ENCODE measurements at places on chromosomes 1 and 21.

- no peak for ATAC-seq
These were observed 3.5 kb downstream of the DNMT3L start for GRCh38 chr21:44258056-44258725.

GRCh38 chr1:2141025-2141424, 53.5 kb downstream of the FAAP20 start:
- ATAC-seq: no peak

GRCh38 chr21:36347962-36348328, 27.9 kb downstream of the MORC3 start:
- ATAC-seq: no peak

DNA sequence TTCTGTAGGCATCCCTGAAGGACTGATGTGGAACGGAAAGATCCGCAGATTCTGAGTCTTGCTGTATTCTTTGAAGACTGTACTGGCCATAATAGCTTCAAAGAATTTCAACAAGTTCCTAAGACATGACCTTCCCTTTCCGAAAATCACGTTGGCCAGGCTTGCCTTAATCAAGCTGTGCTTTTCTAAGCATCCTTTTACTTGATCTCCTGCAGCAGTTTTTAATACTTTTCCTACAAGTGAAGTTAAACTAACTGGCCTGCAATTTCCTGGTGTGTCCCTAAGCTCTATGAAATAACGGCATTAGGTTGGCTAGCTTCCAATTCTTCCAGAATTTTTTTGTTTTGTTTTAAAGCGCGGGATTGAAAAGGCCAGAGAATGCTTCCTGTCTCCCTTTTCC, 40.3 kb downstream of the SPAG17 start:
- ATAC-seq: no peak

GRCh38 chr1:111507411-111508201, 4.2 kb upstream of the ADORA3 start:
- ATAC-seq: peak; percentile 73

DNA sequence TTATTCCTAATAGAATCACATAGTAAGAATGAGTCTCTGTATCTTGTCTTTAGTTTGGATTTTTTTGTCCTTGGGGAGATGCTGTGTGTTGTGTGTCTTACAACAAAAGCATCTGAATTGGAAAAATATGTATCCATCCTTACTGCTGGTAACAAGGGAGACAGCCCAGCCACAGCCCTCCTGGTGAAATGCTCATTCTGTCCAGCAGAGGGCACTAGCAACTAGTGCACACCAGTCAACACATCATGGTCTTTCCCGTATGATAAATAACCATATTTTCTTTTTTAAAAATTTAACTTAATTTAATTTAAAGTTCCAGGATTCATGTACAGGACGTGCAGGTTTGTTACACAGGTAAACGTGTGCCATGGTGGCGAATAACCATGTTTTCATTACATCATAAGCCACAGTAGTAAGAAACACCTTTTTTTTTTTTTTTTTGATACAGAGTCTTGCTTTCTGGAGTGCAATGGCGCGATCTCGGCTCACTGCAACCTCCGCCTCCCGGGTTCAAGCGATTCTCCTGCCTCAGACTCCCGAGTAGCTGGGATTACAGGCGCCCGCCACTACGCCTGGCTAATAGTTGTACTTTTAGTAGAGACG, 245.1 kb downstream of the PTBP2 start:
- ATAC-seq: peak; percentile 53

DNA sequence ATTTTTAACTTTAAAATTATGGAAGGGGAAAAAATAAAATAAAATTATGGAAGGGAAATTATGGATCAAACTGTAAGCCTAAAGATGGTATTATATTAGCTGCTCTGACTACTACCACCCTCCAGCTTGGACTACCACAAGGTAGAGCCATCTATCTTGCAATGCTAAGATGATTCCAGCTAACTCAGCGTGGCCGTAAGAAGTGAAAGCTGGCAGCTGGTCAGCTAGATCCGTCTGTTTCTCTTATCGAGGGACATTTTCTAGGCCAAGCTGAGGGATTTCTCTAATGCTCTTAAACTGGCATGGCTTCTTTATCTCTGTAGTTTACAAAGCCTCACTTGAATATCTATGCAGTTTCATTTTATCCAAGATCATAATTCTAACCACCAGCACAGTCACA, 31.5 kb downstream of the LYST start:
- ATAC-seq: no peak

DNA sequence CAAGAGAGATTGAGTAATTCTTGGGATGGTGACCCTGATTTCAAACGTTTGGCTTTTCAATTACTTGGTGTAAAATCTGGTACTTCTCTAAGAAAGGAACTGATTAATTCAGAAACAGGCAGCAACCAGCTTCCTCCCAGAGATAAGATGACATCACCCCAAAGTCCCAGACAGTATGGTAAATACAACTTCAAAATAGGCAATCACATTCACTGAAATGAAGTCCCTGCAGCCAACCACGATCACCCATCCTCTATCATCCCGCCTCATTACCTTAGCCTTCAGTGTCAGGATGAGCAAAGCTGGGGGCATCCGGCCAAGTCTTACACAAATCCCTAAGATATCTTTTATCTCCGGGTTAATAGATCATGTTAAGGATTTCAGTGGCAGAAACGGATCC, 26.4 kb upstream of the RUNX1 start:
- no peak for ATAC-seq

DNA sequence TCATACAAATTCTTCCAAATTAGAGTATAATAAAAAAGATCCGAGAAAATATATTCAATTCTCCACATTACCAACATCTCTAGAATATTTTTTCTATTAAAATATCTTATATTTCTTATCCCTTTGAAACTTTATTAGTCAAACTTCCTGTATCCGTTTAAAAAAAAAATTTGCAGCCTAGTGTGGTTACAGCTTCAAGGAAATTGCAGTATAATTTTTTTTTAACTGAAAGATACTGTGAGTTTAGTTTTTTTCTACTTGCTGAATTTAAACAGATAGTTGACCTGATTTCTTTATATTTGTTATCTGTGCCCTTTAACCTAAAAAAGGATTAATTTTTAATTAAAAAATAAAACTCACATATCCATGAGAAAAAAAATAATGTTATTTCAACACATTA, 1.5 kb downstream of the RGS18 start:
- no peak for ATAC-seq

- no peak for ATAC-seq
These were observed 603.0 kb downstream of the MATN1 start for GRCh38 chr1:30120245-30121000.

DNA sequence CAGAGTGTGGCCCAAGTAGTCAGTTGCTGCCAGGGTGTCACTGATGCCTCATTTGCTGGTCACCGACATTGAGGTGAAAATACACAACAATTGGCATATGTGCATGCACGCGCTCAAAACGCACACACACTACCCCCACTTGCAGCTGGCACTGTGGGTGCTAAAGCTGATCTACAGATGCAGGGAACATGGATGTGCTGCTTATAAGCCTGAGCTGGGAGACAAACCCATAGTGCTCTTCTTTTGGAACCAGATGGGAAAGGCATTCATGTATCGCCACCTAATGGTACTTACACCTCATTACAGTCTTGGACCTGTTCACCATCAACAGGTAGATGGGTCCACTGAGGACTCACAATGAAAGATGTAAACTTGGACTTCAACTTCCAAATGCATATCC, 70.3 kb upstream of the CAMK1G start:
- ATAC-seq: no peak

GRCh38 chr1:240099329-240099728, 7.6 kb downstream of the FMN2 start:
- ATAC-seq: no peak

- ATAC-seq: no peak
These were observed 55.2 kb downstream of the MTR start for GRCh38 chr1:236850077-236850979.

DNA sequence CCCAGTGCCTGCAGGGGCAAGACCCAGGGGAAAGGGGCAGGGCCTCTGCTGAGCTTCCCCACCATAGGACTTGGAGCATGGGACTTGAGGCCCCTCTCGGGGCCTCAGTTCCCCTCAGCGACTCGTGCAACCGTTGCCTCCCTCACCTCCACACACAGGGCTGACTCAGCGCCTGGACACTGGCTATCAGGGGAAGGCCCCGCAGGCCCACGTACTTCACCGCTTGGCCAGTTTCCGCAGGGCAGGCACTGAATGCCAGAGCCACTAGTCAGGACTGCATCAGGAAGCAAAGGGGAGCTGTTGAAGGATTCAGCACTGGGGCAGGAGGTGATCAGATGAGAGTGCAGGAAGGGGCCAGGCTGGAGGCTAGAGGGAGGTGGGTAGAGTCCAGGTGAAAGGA, 15.5 kb upstream of the FAM131C start:
- no peak for ATAC-seq

DNA sequence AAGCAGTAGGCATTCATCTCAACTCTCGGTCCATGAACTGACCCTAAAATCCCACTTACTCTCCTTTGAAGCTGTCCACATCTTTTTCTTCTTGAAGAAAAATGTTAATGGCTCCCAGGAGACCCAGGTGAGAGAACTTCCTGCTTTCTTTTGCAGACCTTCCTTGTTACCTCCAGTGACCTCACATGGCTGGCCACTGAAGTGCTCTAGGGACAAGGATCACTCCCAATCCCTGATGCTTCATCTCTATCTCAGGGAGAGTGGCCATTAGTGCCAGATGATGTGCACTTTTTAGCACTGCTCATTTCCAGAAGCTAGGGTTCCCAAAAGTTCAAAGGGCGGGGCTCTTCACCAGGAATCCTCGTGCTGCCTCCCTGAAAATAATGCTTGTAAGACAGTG, 16.2 kb downstream of the PLXNA2 start:
- no peak for ATAC-seq

DNA sequence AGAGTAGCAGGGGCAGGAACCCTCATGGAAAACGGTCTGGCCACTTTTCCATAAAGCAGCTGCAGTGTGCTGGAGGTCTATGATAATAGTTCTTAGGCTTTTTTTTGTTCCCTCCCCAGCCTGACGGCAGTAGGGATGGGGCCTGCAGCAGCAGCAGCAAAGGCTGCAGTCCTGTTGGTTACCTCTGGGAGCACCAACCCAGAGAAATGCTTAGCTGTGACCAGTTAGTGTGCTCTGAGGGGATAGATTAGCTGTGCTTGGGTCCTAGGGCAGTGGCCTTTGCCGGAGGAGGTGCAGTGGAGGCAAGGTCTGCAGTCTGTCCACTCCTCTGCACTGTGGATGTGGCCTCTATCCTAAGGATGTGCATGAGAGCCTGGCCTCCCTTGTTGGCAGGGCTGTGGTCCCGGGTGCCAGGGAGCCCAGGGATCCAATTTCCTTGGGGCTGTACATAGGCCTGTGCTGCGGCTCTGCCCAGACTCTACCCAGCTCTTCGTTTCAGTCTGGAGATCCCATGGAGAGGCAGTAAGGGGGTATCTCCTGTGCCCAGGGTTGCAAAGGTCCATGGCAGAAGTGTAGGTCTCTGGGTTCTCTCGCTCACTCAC, 322.7 kb downstream of the PTBP2 start:
- no peak for ATAC-seq

- ATAC-seq: no peak
These were observed 52.3 kb upstream of the DUSP10 start for GRCh38 chr1:221794079-221794670.

- no peak for ATAC-seq
These were observed 48.2 kb downstream of the IL12RB2 start for GRCh38 chr1:67355745-67356424.

DNA sequence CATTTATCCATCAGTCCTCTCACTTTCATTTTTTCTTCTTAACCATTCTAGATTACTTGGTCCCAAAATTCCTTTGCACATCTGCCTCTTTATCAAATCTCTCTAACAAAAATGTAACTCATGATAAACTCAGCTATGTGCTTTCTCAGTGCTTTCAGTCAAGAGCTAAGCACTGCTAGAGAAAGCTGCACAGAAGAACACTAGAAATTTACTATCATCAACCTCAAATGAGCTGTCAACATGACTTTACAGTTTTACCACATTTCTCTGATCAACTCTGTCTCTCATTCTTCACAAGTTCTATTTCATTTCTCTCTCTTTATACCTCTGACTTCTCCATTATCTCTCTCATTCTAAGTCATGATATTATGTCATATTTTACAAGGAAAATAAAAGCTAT, 54.2 kb upstream of the PRKACB start:
- no peak for ATAC-seq

- ATAC-seq: no peak
These were observed 73.6 kb downstream of the SMYD2 start for GRCh38 chr1:214354440-214355148.

- ATAC-seq: peak; percentile 57
These were observed 69.0 kb downstream of the DHRS3 start for GRCh38 chr1:12548973-12549459.

DNA sequence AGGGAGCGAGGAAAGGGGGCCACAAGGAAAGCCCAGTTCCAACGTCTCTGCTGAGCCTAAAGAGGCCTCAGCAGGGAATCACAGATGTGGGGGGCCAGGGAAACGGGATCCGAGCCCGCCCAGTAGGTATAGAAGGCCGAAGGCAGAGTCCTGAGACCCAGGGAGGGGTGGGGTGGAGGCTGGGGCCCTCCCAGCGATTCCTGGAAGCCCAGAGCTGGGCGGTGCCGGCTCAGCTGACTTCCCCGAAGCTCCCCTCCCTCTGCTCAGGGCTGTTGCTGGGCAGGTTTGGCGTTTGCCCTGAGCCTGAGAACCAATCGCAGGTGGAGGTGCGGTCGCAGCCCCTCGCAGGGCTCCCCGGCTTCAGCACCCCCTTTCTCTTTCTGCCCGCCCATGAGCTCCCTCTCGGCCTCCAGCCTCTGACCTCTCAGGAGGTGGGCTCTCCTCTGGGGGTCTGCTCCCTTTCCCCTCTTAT, 12.8 kb downstream of the ADAMTSL4 start:
- ATAC-seq: peak; percentile 79

DNA sequence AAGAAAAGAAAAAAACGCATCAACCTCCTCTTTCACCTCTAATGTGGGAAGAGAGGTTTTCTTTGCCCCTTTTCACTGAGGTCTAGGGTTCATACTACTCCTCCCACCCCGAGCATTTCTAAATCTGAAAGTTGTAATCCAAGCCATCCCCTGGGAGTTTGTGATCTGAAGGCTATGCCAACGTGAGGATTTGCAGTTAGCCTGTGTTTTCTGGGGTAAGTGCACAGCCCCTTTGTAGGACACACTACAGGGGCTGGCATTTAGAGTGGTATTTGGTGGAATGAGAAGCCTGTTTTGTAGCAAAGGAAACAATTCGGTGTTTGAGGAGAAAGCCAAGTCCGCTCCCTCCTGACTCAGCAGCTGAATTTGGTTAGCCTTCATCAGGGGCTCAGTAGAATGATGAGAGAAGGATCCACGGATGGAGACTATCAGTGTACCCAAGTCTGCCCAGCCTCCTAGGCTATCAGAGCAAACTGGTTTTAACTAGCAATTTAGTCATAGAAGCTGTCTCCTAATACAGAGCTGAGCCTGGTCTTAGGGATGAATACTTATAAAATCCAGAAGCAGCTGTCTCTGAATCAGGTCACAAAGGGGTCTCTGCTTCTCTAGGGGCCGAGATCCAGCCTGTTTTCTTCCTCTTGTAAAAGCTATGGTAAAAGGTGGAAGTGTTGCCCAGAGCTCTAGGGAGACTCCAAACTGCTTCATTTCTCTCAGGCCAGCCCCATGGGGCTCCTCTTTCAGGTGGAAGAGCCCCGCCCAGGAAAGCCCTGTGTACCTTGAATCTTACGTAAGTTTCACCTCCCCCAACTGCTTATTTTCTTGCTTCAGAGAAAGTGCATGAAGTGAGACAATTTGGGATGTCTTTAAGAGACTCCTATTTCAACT, 2.1 kb downstream of the PCP4L1 start:
- no peak for ATAC-seq

Data from gastroesophageal sphincter (tissue), 4 donors.